Stimulated activated CD4-positive, alpha-beta T cell treated with anti-CD3 and anti-CD28 coated beads, Interleukin-12 subunit alpha, Interleukin-12 subunit beta, amount 100 ng/mL, for 48 hours (primary cell): ENCODE measurements at places on chromosomes 16 and 17.
A peak's percentile ranks its signal among the peaks of the same experiment; 100 is the strongest.

GRCh38 chr16:87696726-87697125 is 69.1 kb downstream of the KLHDC4 start:
- DNase-seq, result no peak

DNA sequence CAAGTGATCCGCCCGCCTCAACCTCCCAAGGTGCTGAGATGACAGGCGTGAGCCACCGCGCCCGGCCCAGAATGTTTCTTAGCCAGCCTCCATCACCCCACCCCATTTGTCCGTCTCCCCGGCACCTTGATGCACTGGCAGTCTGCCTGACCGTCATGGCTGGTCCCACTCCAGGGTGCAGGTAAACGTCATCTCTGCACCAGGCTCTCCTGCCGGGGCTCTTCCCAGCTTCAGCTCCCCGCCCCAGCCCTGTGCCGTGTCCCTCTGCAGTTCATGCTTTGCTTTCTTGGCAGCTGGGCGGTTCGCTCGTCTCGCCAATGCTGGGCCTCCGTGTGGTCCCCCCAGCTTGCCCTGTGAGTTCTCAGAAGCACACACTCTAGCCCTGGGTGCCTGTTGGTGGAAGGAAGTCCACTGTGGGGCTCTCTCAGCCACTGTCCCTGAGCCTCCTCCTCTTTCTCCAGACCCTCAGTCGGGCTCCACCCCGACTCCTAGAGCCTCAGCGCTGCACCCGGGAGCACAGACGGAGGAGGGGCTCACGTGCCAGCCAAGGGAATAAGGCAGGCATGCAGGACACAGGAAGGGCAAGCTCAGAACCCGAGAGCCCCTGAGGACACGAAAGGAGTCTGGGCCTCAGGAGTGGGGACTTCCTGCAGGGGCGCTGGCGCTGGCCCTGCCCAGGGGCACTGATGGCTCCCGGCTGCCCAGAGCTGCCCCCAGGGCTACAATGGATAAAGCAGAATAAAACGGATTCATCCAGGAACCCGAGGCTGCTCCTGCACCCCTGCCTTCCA is 12.0 kb downstream of the HS3ST6 start:
- no peak for DNase-seq

DNA sequence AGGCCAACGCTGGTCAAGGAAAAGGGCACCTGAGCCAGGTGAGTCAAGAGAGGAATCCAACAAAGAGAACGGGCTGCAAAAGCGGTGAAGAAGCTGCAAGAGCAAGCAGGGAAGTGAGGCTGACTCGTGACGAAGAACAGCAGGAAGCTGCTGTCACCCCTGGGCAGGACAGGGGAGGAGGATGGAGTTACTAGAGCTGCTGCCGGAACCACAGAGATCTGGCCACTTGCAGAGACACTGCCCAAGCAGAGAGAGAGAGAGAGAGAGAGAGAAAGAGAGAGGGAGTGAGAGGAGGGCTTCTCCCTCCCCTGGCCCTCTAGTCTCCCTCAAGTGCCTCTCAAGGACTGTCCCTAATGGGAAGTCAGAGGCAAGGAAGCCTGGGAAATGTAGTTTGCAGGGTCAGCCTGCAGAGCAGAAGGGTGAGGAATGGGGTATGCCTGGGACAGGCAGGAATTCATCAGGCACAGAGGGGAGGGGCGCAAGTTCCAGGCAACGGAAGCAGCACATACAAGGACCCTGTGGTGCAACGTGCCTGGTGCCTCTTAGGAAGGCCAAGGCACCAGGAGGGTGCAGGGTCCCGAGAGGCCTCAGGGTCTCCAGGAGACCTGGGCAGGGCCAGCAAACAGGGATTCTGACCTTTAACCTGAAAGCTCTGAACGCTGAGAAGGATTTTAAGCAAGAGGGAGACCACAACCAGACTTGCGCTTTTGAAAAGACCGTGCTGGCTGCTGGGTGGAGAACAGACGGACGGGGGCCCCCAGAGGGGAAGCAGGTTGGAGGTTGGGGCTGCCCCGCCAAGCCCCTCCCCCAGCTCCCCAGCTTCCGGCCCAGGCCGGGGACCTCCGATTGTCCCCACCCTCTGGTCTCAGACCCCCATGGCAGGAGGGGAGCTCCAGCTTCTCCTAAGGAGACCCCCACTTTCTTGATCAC is 45.8 kb upstream of the CIBAR2 start:
- DNase-seq, result no peak

DNA sequence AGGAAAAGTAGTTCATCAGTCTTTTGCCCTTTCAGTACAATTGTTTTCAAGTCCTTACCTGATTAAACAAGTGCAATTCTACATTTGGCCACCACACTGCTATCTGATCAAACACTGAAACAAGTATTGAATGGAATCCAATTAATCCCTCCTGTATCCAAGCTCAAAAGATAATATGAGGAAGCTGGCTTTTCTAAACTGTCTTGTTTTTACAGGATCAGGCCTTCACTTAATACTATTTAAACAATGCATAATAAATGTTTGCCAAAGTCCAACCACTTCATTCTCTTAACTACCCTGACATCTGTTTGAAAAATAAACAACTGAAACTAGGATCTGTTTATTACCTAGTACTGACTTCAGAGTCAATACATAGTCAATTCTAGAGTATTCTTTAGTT is 131.6 kb downstream of the MRTFB start:
- no peak for DNase-seq

DNA sequence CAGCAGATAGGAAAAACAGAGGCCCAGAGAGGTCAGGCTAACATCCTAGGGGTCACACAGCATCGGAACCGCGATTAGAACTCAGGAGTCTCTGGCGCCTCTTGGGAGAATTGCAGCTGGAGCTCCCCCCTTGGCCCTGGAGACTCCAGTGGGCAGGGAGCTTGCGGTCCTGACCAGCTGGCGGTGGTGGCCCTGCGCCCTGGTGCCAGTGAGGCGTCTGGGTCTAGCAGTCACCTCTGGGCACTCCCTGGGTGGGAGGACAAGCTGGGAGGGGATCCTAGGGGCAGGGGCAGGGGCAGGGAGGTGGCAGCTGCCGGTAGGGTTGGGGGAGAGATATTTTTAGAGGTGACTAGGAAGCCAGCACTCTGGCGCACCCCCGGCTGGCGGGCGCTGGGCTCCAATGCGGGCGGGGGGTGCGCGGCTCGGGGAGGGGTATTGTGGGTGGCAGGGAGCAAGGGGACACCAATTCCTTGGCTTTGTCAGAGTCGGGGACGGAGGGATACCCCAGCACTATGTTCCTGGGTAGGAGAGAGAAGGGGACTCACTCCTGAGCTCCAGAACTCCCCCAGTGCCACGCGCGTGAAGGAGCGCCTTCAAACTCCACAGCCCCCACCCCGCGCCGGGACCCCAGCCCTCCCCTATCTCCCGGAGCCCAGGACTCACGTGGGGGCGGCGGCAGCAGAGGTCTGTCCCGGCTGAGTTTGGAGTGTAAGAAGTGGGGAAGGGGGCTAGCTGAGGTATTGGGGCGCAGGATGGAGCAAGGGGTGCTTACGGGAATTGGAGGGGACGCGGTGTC is 584 bp downstream of the PHOSPHO1 start:
- no peak for DNase-seq

DNA sequence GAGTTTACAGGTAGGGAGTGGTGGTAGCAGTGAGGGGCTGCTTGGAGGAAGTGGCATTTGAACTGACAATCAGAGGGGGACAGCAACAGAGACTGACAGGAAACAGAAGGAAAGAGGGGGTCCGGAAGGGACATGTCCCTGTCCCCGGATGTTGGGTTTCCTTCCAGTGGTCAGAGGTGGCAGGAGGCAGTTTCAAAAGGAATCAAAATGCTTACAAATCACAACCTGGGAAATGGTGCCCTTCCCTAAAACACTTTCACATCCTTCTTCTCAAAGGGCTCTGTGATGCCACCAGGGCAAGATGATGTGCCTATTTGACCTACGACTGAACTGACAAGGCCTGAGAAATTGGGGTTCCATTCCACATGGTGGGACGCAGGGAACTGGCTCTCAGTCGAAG is 19.7 kb downstream of the ADGRG1 start:
- no peak for DNase-seq

- DNase-seq, result no peak
Measured at GRCh38 chr17:77701996-77702395, 256.5 kb upstream of the TNRC6C start.

DNA sequence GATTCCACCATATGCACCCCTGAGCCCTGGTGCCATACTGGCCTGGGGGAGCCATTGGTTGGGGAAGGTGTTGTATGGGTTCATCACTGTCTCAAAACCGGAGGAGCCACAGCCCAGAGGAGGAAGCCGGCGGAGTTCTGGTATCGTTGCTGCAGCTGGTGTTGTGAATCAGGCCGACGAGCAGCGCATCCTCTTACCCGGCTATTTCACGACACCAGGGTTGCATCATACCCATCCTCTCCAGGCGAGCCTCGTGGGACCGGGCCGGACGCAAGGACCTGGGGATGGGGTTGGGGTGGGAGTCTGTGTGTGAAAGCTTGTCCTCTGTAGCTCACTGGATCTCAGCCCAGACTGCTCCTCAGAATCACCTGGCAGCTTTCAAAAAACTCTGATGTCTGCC is 6.6 kb upstream of the SLC12A3 start:
- no peak for DNase-seq

GRCh38 chr17:21059761-21060160 is 16.9 kb upstream of the USP22 start:
- no peak for DNase-seq

GRCh38 chr16:68273896-68274295 is 9.6 kb downstream of the SLC7A6 start:
- DNase-seq, result no peak

- DNase-seq, result no peak
Measured at GRCh38 chr16:2152695-2153506, 2.7 kb upstream of the TRAF7 start.

GRCh38 chr16:20300312-20301097 is 26.8 kb downstream of the GP2 start:
- peak; percentile 25 for DNase-seq

- DNase-seq, result no peak
Measured at GRCh38 chr17:45775576-45776011, 8.5 kb upstream of the CRHR1 start.

- no peak for DNase-seq
Measured at GRCh38 chr16:4925293-4925607, 11.7 kb downstream of the PPL start.

DNA sequence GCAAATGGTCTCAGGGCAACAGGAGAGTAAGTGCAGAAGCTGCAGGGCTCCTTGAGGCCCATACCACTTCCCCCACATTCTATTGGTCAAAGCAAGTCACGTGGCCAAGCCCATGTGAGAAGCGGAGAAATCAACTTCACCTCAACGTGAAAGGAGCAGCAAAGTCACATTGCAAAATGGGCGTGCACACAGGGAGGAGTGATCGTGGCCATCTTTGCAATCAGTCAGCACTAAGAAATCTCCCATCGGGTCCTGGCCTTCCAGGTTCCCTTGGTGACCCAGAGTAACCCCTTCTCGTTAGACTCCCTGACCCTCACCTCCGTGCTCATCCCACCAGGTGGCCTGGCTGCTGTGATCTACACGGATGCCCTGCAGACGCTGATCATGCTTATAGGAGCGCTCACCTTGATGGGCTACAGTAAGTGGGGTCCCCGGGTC is 38.0 kb downstream of the SLC5A11 start:
- no peak for DNase-seq

DNA sequence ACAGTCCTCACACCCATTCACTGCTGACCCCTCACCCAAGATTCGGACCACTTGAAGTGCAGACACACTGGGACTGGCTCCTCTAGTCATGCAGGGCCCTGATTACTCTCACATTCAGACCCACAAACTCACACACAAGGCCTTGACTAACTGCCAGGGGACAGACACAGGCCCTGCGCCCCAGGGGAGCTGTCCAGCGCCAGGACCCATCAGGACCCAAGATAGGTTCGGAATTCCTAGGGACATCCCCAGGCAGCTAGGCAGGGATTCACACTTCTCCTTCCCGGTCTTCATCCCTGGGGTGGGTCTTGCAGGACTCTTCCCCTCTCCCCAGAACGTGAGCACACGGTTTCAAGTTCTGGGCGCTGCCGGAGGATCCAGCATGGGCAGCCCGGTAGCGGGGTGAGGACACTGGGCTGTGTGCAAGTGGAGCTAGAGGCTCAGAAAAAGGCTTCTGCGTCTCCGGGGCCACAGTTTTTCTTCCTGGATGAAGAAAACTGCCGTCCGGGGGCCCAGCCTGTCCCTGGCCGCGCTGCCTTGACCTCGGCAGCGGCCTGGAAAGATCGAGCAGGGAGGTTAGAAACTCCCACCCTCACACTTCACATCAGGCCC is 1.6 kb downstream of the SEZ6 start:
- DNase-seq, result no peak

DNA sequence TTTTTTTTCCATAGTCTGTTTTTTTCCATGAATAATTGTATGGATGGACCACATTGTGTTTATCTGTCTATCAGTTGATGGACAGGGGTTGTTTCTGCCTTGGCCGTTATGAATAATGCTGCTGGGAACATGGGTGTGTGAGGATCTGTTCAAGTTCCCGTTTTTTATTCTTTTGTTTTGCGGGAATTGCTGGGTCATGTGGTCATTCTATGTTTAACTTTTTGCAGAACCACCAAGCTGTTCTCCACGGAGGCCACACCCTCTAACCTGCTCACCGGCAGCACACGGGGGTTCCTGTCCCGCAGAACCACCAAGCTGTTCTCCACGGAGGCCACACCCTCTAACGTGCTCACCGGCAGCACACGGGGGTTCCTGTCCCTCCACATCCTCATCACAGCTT is 5.9 kb upstream of the MSLN start:
- DNase-seq, result no peak

DNA sequence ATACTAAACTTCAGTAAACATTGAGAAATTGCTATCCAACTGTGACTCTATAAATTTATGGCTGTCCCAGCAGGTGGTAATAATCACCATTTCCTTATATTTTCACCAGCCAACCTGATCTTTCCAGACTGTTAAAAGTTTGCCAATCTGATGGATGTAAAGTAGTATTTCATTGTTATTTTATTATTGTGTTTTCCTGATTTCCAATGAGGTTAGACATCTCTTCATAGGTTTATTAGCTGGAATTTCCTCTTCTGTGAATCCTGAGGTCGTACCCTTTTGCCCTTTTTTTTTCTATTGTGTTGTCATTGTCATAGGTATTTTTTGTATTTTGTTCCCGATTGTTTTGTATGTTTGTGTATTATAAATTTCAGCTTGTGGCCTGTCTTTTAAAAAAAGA is 31.7 kb downstream of the BMERB1 start:
- no peak for DNase-seq
